ENCODE measurements at places on chromosomes 7 and 10.
A peak's percentile ranks its signal among the peaks of the same experiment; 100 is the strongest.

DNA sequence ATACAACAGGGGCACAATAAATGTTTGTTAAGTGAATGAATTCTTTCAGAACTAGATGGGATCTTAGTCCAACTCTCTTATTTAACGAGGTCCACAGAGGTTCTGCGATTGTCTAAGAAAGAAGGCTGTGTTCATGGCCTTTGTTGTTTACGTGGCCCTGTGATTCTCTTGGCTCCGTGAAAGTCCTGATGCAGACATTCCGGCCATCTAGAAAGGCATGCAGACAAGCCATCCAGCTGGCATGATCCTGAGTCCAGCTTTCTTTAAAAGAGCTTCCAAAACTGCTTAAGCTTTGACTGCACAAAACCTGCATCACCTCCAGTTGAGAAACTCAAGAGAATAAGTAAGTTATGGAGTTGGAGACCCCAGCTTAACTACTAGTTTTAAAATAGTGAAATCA is 26.0 kb downstream of the EGFR start:
- DNase-seq: no peak

DNA sequence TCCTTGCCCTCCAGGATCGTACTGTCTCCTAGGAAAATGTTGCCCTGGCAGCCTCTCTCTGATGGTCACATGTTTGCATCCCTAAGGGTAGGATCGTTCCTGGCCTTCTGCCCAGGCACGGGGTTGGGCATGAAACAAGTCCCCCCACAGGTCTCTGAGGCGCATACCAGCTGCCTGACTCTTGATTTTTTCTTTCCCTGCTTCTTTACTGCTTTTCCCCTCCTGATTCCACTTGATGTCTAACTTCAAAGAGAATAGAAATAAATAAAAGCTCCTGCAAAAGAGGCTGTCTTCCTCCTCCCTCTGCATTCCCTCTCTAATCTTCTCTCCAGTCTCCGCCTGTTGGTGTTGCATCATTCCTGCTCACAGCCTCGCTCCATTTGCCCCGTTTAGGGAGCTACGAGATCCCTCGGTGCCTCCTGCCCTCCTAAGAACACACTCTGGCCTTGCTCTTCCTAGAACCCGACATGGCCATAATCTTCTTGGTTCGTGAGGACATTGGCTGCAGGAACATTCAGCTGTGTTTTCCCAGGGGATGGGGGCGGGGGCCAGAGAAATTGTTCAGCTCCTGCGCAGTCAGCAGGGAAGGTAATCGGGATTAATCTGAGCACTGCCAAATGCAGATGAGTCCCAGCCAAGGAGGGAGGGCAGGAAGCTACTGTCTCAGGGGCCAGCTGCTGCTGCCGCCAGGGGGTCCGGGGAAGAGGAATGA is 26.0 kb downstream of the LEP start:
- peak; percentile 32 for DNase-seq

GRCh38 chr7:114857605-114858004 is 64.3 kb upstream of the MDFIC start:
- no peak for DNase-seq

- DNase-seq: no peak
Observed at GRCh38 chr7:77575187-77575586, 38.1 kb downstream of the PTPN12 start.

DNA sequence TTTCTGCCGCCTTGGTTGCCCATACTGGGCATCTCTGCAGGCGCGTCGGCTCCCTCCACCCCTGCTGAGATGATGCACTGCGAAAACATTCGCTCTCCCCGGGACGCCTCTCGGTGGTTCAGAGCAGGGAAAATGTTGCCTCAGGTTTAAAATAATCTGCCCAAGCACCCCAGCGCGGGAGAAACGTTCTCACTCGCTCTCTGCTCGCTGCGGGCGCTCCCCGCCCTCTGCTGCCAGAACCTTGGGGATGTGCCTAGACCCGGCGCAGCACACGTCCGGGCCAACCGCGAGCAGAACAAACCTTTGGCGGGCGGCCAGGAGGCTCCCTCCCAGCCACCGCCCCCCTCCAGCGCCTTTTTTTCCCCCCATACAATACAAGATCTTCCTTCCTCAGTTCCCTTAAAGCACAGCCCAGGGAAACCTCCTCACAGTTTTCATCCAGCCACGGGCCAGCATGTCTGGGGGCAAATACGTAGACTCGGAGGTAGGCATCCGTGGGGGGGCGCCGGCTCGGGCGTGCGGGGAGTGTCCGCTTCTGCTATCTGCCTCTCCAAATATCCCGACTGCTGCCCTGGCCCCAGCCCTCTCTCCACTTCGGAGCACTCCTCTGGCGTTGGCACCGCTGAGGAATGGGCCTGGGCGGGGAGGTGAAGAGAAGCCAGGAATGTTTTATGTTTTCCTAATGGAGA is at the start of gene CAV1:
Gene CAV1, plus strand, starts transcription at position 428 of the 689 bp plus-strand sequence. Its CDS starts 27 bp downstream, at position 455.
- peak; percentile 60 for DNase-seq

- DNase-seq: peak; percentile 86
Observed at GRCh38 chr10:89643812-89644690, 991 bp downstream of the PANK1 start.

GRCh38 chr7:8433477-8434289 is at the start of gene NXPH1:
NXPH1 (plus strand) TSS chr7:8433609.
- DNase-seq: peak; percentile 61

- no peak for DNase-seq
Observed at GRCh38 chr7:50502001-50502684, 52.0 kb upstream of the FIGNL1 start.

DNA sequence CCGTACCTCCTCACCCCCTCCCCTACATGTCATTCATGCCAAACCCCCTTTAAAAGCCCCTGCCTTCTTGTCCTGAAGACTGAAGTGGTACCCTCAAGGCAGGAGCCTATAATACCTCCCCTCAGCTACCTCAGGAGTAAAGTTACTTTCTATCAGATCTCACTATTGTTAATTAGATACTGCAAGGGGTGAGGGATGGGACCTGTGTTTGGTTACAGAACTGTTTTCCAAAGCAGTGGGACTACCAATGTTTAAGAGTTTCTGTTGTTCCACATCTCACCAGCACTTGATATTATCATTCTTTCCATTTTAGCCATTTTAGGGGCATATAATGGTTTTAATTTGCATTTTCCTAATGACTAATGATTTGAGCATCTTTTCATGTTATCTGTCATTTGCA is 196.8 kb upstream of the LRRN3 start:
- no peak for DNase-seq

DNA sequence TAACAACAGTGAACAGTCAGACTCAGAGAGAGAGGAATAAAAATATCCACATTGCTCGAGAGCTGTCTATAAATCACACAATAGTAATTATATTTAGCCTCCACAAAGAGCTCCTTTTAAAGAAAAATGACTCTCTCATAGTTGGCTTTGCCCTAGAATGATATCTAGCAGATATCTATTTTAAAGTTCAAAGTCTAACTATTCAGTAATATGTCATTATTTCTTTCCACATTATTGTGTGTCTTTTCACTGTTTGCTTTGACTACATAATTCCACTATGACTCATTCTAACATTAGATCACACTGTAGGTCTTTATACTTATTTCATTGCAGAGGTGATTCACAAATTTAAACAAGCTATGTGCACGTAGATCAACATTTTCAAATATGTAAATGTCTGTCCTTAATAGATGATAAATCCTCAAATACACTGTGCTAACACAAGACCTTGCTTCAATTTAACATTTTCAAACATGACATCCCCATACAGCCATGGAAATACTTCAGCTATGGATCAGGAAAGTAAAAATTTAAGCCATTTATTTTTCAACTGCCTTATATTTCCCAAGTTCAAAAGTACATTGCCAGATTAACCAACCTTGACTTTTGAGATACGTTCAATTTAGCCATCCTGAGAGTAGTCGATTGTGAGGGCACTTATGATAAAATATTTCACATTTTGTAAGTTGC is 99.9 kb upstream of the AKR1E2 start:
- DNase-seq: no peak

GRCh38 chr10:63751836-63752235 is 230.6 kb downstream of the REEP3 start:
- DNase-seq: no peak

GRCh38 chr7:150332852-150333635 is 8.4 kb downstream of the RARRES2 start:
- DNase-seq: no peak
